ENCODE measurements at places on chromosomes 3 and 15.

- DNase-seq = no peak
These were observed 11.3 kb upstream of the LIMD1 start for GRCh38 chr3:45583021-45583851.

DNA sequence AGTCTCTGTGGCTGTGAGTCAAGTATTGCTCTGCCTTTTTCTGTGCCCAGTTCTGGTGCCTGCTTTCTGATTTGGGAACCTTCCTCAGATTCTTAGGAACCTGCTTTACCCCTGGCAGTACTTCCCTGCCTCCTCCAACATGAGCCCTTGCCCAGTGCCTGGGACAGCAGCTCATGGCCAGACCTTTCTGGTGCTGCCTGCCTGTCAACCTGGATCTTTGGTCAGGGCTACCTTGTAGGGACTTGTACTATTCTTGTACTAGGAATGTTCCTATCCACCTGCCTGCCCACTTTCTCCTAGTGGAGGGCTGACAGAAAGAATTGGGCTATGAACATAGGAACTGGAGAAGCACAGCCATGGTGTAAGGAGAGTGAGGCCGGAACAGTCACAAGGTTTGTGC lies 28.8 kb upstream of the EPHB1 start:
- DNase-seq = no peak

DNA sequence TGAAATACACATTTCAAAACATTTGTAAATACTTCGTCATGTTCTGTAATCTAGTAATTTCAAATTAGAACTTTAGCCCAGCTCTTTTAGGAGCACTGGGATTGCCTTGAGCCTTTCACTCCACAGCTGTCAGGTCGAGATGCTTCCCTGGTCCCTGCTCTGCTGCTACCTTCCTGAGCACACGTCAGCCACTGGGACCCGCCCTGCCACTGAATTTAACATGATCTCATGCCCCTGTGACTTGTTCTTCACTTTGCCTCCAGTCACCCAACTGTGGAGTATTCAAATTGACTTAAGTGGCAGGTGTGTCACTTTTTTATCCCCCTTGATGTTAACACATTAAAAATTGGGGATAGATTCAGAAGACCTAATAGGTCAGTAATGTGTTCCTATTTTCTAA lies 3.3 kb downstream of the ARRDC4 start:
- DNase-seq = no peak

GRCh38 chr3:42732196-42732828 lies 29.7 kb upstream of the HHATL start:
- no peak for DNase-seq

GRCh38 chr15:51634591-51635198 lies 12.1 kb upstream of the DMXL2 start:
- DNase-seq = no peak

DNA sequence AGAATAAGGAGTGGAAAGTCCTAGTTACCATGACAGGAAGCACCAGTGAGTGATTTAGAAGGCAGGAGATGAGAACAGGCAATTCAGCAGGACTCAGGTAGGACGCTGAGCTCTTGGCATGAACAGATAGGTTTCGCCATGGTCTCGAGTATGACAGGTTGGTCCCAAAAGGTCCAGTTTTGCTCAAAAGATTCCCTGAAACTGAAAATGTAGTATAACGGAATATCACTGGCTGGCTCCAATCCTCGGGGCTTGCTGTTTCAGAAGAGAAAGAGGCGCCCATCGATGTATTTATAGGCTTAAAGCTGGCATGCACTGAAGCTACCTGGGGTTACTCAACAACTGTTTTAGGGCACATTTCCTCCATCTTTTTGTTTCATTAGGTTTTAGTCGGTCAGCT lies 59.2 kb downstream of the SRGAP3 start:
- DNase-seq = no peak

- no peak for DNase-seq
These were observed 79.4 kb downstream of the RETNLB start for GRCh38 chr3:108677811-108678210.

DNA sequence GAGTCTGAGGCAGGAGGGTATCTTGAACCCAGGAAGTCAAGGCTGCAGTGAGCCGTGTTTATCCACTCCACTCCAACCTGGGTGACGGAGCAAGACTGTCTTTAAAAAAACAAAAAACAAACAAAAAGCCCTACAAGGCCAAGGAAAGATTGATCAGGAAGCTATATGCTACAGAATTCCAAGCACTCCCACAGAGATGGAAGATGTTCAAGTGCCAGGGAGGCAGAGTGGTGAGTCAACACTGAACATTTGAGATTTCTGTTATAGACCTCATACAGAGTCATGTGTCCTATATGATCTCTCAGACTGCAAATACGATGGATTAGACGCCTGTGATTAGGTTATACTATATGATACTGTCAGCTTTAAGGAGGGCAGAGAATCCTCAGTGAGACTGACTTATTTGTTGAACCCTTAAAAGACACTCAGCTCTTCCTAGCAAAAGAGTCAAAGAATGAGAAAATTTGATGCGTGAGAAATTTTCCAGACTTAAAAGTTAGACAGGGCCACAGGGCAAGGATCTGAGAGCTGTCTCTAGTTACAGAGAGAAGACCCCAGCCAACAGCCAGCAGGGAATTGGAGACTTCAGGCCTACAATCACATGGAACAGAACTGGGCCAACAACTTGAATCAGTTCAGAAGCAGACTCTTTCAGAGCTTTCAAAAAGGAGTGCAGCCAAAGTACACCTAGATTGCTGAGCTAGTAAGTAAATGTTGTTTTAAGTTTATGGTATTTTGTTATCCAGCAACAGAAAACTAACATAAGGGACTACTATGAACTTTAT lies 107.6 kb downstream of the PIK3CB start:
- no peak for DNase-seq

GRCh38 chr3:141448606-141449220 lies 38.1 kb upstream of the RASA2 start:
- no peak for DNase-seq

DNA sequence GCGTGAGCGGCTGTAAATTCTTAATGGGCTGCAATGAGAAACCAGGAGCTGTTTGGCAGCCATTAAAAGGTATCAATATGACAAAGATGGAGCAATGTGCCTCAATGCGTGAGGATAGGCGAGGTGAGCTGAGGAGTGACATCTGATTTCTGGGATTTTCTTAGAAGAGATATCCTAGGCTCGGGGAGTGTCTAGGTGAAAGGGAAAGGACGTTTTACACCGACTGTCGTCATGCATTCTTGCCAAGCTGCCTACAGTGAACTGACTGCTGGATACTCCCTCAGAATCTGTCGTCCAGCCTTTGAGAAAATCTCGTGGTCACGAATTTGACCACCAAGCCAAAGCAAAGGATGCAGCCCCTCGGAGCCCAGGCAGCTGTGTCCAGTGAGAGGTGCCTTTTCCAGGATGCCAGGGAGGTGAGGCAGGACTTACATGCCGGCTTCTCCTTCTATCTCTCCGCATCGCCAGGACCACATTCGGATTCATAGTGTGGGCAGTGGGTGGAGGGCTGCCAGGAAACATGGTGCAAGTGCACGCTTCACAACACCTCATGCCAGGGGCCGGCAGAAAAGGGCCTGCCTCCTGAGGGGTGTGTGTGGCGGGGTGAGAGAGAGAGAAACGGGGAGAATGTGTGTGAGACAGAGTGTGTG lies 80.3 kb upstream of the ABHD17C start:
- no peak for DNase-seq

DNA sequence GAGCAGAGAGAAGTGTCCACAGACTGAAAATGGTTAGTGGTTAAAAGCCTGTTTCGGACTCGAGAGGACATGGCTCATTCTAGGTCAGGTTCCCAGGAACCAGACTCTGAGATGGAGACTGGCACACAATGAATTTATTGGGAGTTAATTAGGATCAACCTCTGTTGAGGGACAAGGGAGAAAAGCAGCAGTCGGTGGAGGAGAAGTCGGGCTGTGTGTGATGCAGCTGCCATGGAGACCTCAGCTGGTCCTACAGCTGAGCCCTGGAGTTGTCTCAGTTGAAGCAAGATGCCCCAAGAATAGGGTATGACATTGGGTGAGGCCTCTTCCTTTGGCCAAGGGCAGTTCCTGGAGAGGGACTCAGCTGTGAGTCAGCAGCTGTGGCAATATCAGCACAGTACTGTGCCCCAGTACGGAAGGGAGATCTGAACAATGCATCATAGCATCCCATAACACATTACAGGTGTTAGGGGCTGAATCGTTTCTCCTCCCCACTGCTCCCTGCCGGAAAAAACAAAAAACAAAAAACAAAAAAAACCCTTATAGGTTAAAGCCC lies 105.4 kb downstream of the ABHD5 start:
- no peak for DNase-seq

DNA sequence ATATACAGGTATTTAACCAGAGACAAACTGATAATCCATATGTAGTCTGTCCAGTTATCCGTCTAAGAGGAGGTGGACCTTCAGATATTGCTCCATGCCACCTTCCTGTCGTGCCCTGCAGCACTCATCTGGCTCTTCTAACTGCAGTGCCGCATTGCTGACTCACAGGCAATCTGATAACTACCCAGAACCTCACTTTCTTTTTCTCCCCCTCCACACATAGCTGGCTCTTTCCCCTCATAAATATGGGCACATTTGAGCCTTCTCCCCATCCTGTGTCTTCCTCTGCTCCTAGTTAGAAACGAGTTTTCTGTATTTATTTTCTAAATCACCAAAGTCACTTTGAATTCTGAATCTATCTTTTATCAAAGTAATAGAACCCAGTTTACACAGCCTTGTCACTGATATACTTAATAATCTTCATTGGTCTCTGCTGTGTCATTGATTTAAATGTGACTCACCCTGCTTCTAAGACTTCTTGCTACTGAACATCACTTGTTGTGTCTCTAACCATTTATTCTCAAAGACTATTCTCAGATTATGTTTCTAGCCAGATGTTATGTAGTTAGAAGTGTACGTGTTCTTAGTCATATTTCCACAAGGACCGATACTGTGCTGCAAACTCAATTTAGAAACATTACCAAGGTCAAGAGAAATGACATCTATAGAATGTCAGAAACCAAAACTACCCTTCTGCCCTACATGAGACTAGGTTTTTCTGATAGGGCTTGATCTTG lies 17.4 kb upstream of the KCNMB2 start:
- no peak for DNase-seq

DNA sequence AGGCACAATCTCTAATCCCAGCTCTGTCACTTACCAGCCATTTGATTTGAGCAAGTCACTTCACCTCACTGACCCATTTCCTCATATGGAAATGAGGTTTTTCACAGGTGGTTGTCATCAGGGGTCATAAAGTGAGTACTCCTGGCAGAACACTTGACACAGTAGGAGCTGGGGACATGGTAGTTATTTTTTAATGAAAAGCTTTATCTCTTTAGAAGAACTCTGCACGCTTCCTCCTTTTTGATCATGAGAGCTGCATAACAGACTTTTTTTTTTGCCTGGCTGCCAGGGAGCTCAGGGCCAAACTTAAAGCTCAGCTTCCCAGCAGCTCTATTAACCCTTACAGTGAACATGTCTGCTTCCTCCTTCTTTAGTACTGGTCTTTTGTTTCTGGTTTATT lies 8.4 kb downstream of the VWA5B2 start:
- no peak for DNase-seq

- DNase-seq = no peak
These were observed 21.6 kb downstream of the B4GALT4 start for GRCh38 chr3:119219069-119219468.

DNA sequence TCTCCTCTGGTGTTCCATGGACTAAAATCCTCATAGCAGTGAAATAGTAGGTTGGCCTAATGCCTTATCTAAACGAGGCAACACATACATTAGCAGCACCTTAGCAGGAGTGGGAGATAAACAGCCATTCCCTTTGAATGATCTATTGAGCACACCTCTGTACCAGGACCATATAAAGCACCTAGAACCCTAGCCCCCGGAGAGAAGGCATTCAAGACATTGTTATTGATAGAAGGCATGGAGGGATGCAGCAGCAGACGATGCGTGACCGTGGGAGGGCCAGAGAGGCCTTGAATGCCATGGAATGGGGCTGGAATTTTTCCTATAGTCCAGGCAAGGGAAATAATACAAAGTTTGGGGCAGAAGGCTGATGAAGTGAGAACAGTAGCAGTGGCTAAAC lies 6.6 kb upstream of the SEMA5B start:
- DNase-seq = no peak

DNA sequence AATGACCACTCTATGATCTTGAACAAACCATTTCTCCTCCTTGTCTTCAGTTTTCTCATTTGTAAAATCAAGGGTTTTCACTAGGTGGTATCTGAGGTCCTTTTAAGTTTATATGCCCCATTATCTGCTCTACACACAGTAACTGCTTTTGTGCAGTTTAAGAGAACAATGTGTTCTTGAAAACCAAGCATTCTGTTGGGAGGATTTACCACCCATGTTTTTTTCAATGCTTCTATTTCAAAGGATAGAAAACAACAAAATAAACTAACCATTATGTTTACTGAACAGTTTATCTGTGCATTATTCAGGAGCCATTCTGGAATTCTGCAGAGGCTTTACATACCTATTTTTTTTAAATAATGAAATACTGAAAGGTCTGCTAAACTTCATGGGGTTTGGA lies 67.6 kb upstream of the C3orf49 start:
- no peak for DNase-seq

DNA sequence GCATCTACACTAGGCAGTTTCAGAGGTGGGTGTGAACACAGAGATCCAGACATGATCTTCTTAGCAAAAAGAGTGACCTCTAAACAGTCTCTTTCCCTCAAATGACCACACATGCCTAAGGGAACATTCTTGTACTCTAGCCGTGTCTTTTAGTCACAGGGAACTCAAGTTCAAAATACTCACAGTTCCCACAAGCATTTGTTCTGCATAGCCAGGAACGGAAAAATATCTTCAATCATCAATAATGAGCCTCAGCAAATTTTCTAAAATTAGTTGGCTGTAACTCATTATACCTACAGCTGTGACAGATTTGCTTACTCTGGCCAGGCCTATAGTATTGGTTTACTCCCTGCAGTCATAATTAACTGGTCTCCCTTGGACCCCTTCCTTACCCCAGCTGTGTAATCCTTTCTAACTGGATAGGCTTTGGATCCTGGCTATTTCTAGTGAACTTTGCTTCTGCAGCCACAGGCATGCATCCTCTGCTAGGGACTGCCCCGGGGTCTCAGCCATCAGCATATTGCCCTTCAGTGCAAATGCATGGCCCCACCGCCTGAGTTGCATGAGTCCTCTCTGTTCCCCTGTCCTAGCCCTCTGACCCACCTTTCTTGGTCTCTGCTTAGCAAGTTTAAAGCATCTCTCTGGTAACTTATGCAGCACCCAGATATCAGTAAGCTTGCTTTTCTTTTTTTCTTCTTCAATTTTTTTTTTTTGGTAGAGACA lies 56.0 kb upstream of the HACD2 start:
- DNase-seq = no peak

- DNase-seq = no peak
These were observed 9.9 kb downstream of the GOLGA6L2 start for GRCh38 chr15:23437146-23437545.

- DNase-seq = no peak
These were observed 258.9 kb upstream of the THBS1 start for GRCh38 chr15:39321977-39322376.

DNA sequence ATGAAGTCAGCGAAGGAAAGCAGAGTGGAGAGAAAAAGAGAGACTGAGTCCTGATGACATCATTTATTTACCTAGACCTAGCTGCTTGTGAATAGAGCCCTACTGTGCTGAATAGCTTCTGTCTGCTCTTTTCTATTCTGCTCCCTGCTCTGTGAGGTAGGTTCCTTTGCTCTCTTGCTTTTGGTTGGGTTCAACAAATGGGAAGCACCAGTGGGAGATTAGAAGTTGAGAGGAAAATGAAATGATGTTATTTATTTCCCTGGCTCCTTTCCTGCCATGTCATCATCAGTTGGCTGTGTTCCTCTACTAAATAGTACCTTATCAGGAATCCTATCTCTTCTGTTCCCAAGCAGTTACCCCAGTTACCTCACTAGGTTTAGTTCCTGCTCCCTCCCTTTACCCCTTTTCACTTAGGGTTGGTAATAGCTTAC lies 23.5 kb downstream of the DTWD1 start:
- DNase-seq = no peak

GRCh38 chr3:125990253-125990970 lies 21.4 kb downstream of the ROPN1B start:
- peak; percentile 59 for DNase-seq
